H9 (cell line): ENCODE measurements at places on chromosomes 5 and 9.

DNA sequence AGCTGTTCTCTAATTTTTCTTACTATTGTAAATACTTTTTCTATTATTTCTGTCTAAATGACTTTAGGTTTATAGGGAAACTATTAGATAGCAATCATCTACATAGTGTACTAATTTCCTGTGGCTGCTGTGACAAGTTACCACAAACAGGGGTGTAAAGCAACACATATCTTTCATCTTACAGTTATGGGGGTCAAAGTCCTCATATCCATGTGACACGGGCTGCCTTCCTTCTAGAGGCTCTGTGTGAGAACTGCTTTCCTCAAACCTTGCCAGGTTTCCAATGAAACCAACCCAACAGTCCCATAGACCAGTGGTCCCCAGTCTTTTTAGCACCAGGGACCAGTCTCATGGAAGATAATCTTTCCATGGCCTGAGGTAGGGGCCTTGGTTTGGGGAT is 189.1 kb downstream of the ROR2 start:
- DNase-seq: no peak

DNA sequence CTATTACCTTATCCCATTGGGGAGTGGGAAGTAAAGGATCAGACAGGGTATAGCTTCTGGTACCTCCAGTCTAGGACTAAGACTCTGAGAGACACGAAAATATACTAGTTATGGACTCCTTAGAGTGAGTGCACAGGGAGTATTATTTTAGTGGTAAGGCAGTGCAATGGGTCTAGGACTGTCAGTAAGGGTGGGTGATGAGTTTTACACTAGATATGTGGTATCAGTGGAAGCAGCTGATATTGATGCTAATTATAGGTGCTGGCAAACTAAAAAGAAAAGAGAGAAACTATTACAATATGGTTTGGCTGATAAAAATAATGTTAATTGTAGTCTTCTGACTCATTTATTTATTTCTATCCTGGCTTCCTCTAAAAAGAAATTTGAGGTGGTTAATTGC is 118.6 kb downstream of the UNC13B start:
- no peak for DNase-seq

DNA sequence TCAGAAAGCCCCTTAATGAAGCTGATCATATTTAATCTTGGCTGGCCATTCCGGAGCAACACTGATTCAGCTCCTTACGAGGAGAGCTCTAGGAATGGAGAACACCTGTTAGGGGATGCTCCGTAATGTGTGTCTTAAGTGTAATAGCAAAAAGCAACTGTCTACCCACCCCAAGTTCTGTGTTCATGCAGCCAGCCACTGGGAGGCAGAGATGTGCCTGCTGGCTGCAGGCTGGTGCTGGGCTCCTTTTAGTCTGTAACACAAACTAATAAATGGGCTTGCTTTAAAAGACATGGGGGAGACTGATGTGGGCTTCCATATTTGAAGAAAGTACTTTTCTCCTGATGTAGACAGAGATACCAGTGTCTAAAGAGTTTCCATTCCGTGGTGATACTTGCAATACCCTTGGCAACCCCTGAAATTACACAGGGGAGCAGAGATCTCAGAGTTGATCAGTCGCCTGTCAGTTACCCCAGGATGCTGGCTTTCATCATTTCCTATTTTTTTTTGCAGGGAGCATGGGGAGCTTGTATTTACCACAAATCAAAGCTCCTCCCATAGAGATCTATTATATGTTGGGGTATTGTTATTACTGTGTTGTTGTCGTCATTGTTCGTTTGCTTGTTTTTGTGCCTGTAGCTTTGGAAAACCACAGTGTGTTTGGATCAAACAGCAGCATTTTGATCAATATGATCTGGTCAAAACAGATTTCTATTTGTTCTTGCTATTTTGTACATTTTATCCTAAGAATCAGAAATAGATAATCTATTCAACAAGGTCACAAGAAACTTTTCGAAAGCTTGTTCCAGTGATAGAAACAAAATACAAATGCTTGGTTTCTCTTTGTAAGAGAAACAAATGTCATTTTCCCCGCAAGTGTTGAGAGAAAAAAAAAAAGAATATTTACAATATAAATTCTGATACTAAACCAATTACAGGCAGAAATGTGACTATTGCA is 65.8 kb downstream of the MTX3 start:
- DNase-seq: peak; percentile 41

DNA sequence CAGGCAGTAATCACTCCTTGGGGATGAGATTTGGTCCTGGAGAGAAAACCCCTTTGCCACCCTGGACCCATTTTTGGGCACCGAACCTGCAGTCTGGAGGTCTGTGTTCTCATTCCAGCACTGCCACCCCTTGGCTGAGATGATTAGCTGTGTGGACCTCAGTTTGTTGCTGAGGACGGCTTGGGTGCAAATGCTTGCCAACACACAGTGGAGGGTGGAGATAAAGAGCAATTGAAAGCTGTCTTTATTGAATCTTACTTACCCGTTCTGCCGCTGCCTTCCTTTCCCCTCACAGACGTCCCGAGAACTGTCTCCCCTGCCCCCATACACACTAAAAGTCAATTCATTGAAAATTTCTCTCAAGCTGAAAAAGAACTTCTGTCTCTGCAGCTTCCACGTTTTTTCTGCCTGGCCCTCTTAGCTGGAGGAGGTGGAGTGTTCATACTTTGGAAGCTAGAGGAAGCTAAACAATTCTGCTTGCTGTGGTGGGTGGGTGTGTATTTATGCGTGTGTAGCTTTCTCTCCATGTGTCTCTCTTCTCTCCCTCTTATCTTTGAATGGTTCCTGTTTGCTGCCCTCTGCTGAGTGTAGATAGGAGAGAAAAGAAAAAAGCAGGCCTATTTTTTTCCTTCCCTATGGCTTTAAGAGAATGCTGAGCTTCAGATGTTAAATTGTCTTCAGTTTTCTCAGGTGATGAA is 6.6 kb downstream of the GALNT10 start:
- DNase-seq: no peak

GRCh38 chr5:149609640-149610219 is 28.4 kb downstream of the ARHGEF37 start:
- no peak for DNase-seq

- DNase-seq: no peak
Observed at GRCh38 chr5:71011194-71011792, 13.8 kb downstream of the NAIP start.

GRCh38 chr5:142151436-142152383 is 43.1 kb downstream of the NDFIP1 start:
- no peak for DNase-seq

DNA sequence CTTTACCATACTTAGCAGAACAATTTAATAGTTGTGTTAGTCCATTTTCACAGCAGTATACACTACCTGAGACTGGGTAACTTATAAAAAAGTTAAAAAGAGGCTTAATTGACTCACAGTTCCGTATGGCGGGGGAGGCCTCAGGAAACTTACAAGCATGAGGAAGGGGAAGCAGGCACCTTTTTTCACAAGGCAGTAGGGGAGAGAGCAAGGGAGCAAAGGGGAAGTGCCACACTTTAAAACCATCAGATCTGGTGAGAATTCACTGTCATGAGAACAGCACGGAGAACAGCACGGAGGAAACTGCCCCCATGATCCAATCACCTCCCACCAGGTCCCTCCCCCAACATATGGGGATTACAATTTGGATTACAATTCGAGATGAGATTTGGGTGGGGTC is 269.9 kb downstream of the MTRR start:
- DNase-seq: no peak

DNA sequence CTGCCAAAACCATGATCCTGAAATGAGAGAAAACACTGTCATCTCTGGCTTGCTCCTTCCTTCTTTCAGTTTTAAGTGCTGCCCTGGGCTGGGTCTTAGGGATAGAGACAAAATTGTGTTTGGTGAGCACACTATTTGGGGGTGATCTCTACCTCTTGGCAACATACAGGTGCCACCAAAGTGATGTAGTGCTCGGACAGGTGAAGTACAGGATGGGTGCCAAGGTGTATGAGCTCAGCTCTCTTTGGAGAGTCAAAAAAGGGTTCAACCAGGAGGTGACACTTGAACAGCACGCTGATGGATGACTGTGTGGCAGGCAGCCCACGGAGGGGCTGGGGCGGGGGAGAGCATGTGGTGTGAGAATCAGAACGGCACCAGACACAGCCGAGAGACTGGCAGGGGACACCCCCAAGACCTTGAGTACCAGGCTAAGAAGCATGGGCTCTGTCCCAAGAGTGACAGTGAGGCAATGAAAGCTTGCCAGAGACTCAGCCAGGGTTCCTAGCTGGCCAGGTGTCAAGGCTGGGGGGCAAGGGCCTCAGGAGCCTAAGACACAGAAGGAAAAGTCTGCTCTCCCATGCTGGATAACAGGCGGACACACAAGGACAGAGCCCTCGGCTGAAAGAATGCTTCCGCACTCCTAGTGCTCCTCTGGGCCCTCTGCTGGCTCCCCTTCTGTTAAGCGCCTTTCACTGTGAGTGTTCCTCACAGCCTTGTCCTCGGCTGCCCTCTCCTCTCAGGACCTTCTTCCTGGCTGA is 2.5 kb downstream of the NHP2 start:
- no peak for DNase-seq

DNA sequence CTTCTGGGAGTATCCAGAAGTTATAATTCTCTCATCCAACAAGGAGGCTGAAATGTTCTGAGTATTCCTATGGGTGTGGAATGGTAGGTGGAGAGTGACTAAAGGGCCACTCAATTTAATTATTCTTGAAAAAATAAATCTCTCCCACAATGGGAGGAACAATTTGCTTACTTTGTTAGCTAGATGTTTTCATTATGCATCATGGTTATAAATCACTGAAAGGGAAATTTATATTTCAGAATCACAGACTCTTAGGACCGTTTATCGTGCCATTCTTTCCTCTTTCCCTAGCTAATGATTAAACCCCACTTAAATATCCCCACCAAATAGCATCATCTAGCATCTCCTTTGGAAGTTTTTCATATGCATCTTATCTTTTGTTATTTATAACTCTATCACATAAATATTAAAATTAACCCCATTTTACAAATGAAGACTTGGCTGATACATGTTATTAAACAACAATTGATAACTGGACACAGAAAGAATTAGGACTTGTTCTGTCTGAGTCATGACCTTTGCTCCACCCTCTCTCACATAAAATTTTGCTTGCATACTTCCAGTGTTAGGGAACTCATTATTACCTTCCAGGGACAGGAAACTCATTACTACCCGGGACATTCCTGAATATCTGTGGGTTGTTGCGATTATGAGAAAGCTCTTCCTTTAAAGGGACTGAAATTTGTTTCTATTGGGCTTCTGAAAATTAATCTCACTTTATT is 94.9 kb upstream of the NMUR2 start:
- DNase-seq: no peak

DNA sequence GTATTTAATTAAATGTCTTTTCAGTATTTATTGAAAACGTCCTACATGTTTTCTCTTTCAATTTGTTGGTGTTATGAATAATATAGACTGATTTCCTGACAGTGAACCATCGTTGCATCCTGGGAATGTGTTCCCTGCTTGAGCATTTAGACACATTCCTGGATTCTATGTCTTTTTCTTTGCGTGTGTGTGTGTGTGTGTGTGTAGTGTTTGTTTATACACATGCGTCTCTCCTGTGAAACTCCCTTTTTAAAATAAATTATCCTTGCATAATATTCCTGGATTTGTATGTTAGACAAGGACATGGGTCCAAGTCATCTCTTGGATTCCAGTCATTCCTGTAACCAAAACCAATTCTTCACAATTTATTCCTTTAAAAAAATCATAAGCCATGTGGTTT is 153.4 kb downstream of the HSPA4 start:
- DNase-seq: no peak

DNA sequence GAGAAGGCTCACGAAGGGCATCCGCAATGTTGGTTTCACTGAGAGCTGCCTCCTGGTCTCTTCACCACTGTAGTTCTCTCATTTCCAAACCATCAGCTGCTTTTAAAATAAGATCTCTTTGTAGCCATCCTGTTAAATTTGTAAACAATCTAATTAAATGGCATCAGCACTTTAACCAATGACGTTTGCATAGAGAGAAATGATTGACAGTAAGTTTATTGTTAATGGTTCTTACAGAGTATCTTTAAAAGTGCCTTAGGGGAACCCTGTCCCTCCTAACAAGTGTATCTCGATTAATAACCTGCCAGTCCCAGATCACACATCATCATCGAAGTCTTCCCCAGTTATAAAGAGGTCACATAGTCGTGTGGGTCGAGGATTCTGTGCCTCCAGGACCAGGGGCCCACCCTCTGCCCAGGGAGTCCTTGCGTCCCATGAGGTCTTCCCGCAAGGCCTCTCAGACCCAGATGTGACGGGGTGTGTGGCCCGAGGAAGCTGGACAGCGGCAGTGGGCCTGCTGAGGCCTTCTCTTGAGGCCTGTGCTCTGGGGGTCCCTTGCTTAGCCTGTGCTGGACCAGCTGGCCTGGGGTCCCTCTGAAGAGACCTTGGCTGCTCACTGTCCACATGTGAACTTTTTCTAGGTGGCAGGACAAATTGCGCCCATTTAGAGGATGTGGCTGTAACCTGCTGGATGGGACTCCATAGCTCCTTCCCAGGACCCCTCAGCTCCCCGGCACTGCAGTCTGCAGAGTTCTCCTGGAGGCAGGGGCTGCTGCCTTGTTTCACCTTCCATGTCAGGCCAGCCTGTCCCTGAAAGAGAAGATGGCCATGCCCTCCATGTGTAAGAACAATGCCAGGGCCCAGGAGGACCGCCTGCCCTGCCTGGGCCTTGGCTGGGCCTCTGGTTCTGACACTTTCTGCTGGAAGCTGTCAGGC is 16.6 kb downstream of the SQSTM1 start:
- no peak for DNase-seq

- no peak for DNase-seq
Observed at GRCh38 chr9:114121227-114122135, 22.4 kb upstream of the KIF12 start.

DNA sequence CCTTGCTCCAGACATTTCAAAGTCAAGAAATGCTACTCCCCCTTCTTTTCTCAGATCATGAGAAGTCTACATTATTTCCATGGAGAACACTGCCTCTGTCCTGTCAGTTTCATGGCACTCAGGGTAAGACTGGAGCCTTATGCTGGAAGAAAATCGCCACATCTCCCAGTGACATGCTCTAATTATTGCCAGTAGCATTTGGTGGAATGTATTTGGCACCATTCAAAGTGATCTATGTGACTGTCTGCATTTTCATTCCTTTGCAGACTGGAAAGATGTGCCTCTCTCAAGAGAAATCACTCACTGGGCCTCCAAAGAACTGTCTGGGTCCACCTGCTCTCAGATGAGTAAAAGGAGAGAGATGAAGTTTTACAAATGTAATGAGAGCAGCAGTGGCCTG is 840 bp upstream of the PLCXD3 start:
- DNase-seq: no peak
